GM23248 (cell line): ENCODE measurements at places on chromosomes 4 and X. TPM values are rescaled to one million over a fixed set of nuclear protein-coding genes. Genes with fewer than 3 reads are reported as not detected.

DNA sequence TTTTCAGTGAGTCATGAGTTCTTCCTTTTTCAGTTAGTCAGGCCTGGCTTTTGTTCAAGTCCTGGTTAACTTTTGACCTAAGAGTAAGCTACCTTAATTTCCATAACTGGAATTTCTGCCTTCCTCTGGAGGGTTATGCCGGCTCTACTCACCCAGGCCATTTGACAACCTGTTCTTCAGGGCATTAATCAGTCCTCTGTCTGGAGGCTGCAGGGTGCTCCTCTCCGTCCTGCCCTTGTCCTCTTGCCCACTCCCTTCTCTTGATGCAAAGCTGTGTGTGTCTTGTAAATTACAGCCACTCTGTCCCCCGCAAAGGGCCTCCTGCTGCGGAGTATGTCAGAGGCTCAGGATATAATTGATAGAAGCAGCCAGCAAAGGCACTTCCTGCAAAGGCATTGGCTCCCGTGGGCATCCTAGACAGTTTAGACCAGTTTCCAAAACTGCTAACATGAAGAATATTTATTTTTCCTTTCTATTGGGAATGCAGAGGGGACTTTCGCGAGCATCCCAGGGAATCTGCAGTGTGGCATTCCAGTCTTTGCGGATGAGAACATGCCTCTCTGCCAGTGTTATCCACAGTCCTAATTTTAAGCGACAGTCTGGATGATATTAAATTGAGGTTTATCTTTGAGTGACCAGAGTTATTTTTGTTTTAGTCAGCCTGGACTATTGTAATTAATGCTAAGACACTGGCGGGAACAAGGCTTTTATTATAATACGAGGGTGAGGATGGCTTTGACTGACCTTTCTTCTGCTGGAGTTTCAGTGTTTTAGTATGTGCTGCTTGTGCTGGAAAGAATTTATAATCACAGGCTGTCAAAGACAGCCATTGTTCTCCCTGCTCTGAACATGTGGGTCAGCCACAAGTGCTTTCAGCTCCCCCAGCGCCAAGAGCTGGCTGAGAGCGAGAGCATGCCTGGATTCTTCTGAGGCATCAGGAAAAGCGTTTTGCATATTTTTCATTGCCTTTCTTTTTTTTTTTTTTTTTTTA, 74.2 kb downstream of the LIMCH1 start:
- H3K27ac ChIP-seq, result no peak overlapping the region
- 0 out of 2 replicates have a peak, but pooled peaks cover 5% of the 10 kb centered on the region for H3K27me3 ChIP-seq
- DNase-seq, result peak; percentile 60
- peak overlapping the region; percentile 53 for H3K4me3 ChIP-seq
- H3K36me3 ChIP-seq, result no peaks in the 10 kb centered on the region
- H3K4me1 ChIP-seq, result peaks cover 22% of the 10 kb centered on the region

DNA sequence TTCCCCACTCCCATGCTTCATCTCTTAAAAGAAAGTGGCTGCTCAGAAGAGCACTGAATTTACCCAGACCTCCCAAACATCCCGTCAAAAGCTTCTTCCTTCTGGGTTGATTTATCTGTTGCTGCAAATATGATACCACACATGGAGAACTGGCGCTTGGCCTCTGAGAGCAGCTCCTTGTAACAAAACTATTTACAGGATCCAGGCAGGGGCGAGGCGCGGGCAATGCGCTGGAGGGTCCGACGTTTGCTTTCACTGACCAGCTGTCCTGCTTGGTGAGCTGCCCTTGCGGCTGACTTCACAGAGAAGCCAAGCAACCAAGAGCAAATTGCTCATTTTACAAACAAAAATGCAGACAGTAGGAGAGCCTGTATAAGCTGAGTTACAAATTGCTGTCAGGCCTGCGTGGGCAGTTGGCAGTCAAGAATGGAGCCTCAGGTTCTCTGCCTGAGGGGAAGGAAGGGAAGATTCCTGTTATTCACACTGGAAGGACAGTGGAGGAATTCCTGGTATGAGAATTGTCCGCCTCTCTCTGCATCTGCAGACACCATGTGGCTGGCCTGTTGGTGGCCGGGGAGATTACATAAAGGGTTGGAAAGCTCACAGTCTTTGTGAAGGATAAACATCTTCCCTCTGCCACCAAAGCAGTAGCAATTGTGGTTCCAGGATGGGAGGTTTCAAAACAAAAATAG, 192.2 kb upstream of the LEF1 start:
- H3K4me1 ChIP-seq, result peaks cover 15% of the 10 kb centered on the region
- H3K27me3 ChIP-seq, result peaks cover 71% of the 10 kb centered on the region
- DNase-seq, result peak; percentile 81
- 0 out of 2 replicates have a peak overlapping the region, but pooled peaks have one; percentile 10 for H3K27ac ChIP-seq

DNA sequence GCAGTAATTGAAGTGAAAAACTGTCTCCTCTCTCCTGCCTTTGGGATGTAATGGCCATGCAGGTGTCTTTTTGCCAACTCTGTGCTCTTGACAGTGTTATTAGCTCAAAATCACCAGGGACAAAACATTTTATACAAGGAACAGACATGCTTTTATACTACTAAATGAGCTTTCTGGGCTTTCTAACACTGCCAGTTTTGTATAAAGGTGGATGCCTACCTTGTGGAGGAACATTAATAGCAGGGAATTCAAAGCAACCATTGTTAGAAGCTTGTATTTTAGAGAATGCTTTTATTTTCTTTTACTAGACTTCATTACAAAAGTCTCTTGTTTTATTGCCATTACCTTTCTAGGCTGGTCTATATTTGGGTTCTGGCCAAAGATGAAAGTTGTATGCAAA, 54.7 kb upstream of the ARSJ start:
- no peaks in the 10 kb centered on the region for H3K4me1 ChIP-seq
- H3K27me3 ChIP-seq, result no peaks in the 10 kb centered on the region
- no peaks in the 10 kb centered on the region for H3K36me3 ChIP-seq
- DNase-seq, result no peak

DNA sequence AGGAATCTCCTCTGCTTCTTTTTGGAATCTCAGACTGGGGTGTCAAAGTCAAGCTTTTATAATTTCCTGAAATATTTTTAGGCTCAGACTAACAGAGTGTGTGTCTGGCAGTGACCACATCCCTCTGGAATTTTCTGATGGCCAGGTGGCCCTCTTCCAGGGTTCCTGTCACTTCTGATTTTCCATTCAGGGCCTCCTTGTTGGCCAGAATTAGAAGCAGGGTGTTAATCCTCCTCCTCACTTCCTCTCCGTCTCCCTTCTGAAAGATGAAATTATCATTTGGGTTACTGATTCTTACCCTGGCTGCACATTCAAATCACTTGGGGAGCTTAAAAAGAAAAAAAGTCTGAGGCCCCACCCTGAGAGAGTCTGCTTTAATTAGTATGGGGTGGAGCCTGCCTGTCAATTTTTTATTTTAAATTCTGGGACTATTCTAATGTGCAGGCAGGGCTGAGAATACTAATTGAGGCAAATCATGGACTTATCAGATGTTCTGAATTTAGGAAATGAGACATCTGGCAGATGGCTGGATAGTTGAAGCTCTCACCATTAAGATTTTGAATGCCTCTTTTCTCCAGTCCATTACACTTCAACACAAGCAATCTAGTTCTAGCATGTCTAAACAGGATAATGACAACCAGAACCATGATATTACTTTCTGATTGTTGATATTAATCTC, 43.2 kb downstream of the HAND2 start:
- H3K36me3 ChIP-seq, result no peaks in the 10 kb centered on the region
- no peak overlapping the region for H3K27ac ChIP-seq
- no peak overlapping the region for H3K4me3 ChIP-seq

GRCh38 chr4:46648088-46648744, 258.3 kb upstream of the GABRA2 start:
- H3K36me3 ChIP-seq, result no peaks in the 10 kb centered on the region
- peak; percentile 13 for DNase-seq
- H3K4me3 ChIP-seq, result no peak overlapping the region
- H3K4me1 ChIP-seq, result no peaks in the 10 kb centered on the region
- H3K27ac ChIP-seq, result no peak overlapping the region
- H3K27me3 ChIP-seq, result no peaks in the 10 kb centered on the region

DNA sequence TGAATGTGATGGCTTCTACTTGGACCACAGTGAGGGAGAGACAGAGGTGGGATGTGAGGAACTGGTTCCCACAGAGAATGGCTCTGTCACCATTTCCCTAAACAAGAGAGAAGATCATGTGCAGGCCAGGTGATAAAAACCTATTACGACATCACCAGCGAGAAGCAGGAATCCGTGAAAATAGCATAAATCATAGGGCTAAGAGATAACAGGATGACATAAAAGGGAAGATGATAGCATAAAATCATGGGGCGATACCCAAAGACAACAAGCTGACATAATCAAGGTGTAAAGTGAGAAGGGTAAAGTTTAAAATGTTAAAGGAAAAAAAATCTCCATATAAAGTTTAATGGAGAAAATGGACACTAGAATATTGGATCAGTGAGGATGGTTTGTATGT, 205.5 kb upstream of the SLIT2 start:
- no peak for DNase-seq
- H3K27me3 ChIP-seq, result no peaks in the 10 kb centered on the region
- H3K4me3 ChIP-seq, result no peak overlapping the region
- no peaks in the 10 kb centered on the region for H3K36me3 ChIP-seq

- peak; percentile 65 for DNase-seq
- H3K27ac ChIP-seq, result no peak overlapping the region
- no peaks in the 10 kb centered on the region for H3K27me3 ChIP-seq
- no peak overlapping the region for H3K4me3 ChIP-seq
- H3K4me1 ChIP-seq, result peaks cover 6% of the 10 kb centered on the region; the same call in 1 of the 2 replicates
Observed at GRCh38 chr4:109803924-109804571, 2.2 kb upstream of the CFI start.

GRCh38 chr4:159048166-159048886, 54.6 kb upstream of the RAPGEF2 start:
- no peaks in the 10 kb centered on the region for H3K36me3 ChIP-seq
- H3K4me1 ChIP-seq, result peaks cover 6% of the 10 kb centered on the region
- no peaks in the 10 kb centered on the region; the same call in none of the 2 replicates for H3K27me3 ChIP-seq
- peak; percentile 85 for DNase-seq
- no peak overlapping the region for H3K27ac ChIP-seq
- H3K4me3 ChIP-seq, result peak overlapping the region; percentile 72

GRCh38 chrX:57232658-57233360, 53.7 kb upstream of the FAAH2 start:
- H3K27ac ChIP-seq, result no peak overlapping the region
- H3K4me1 ChIP-seq, result no peaks in the 10 kb centered on the region
- no peaks in the 10 kb centered on the region for H3K36me3 ChIP-seq
- DNase-seq, result no peak
- no peaks in the 10 kb centered on the region for H3K27me3 ChIP-seq

- H3K4me3 ChIP-seq, result no peak overlapping the region
- no peak overlapping the region for H3K27ac ChIP-seq
- no peaks in the 10 kb centered on the region for H3K27me3 ChIP-seq
- peak; percentile 68 for DNase-seq
- H3K4me1 ChIP-seq, result peaks cover 12% of the 10 kb centered on the region
- no peaks in the 10 kb centered on the region for H3K36me3 ChIP-seq
Observed at GRCh38 chrX:133258481-133258880, 40.3 kb upstream of the TFDP3 start.

DNA sequence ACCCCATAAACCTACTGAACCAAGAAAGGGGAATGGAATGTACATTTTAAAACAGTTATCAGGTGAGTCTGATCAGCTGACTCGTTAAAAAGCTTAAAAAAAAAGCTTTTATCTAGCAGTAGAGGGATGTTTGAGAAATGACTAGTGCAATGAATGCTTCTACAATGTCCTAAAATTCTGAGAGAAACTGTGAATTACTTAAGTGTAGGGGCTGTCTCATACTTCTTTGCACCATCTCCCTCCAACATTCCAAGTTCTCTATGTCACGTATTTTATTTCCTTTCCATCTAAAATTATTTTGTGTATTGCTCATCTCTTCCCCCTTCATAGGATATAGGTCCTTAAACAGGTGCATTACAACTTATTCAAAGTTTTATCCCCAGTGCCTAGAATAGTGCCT, 11.9 kb upstream of the AREG start:
- H3K27me3 ChIP-seq, result no peaks in the 10 kb centered on the region
- DNase-seq, result peak; percentile 65
- H3K36me3 ChIP-seq, result no peaks in the 10 kb centered on the region
- no peak overlapping the region for H3K4me3 ChIP-seq
- H3K4me1 ChIP-seq, result peaks cover 4% of the 10 kb centered on the region; the same call in 1 of the 2 replicates

- H3K36me3 ChIP-seq, result no peaks in the 10 kb centered on the region
- H3K4me1 ChIP-seq, result peaks cover 25% of the 10 kb centered on the region
- no peaks in the 10 kb centered on the region for H3K27me3 ChIP-seq
- H3K4me3 ChIP-seq, result peak overlapping the region; percentile 57
- peak; percentile 80 for DNase-seq
- H3K27ac ChIP-seq, result peak overlapping the region; percentile 44
Observed at GRCh38 chr4:24226023-24226422, 336.2 kb upstream of the PPARGC1A start.

GRCh38 chr4:92304606-92305005, 840 bp downstream of the GRID2 start:
- no peaks in the 10 kb centered on the region for H3K4me1 ChIP-seq
- no peaks in the 10 kb centered on the region for H3K36me3 ChIP-seq
- no peak overlapping the region for H3K4me3 ChIP-seq
- H3K27ac ChIP-seq, result no peak overlapping the region
- DNase-seq, result no peak

- no peaks in the 10 kb centered on the region for H3K27me3 ChIP-seq
- no peak for DNase-seq
- H3K27ac ChIP-seq, result 0 out of 2 replicates have a peak overlapping the region, but pooled peaks have one; percentile 10
- no peak overlapping the region for H3K4me3 ChIP-seq
Observed at GRCh38 chr4:76972306-76972705, 22.8 kb downstream of the SEPTIN11 start.

GRCh38 chrX:15499976-15500375, 631 bp upstream of the BMX start:
- H3K27me3 ChIP-seq, result no peaks in the 10 kb centered on the region; the same call in 1 of the 2 replicates
- no peak overlapping the region for H3K27ac ChIP-seq
- no peaks in the 10 kb centered on the region for H3K4me1 ChIP-seq
- no peak for DNase-seq
- H3K36me3 ChIP-seq, result no peaks in the 10 kb centered on the region

- no peaks in the 10 kb centered on the region for H3K36me3 ChIP-seq
- no peaks in the 10 kb centered on the region for H3K27me3 ChIP-seq
- H3K4me3 ChIP-seq, result no peak overlapping the region
- peaks cover 4% of the 10 kb centered on the region; the same call in 1 of the 2 replicates for H3K4me1 ChIP-seq
Observed at GRCh38 chr4:1898681-1899080, 27.5 kb downstream of the NSD2 start.

- peak within 1 kb of the TSS; percentile 96 for H3K27ac ChIP-seq
- H3K36me3 ChIP-seq, result no peaks in the 10 kb centered on the region
- peak within 1 kb of the TSS; percentile 88 for H3K4me3 ChIP-seq
- DNase-seq, result peak; percentile 87
- H3K4me1 ChIP-seq, result peaks cover 24% of the 10 kb centered on the region
Observed at GRCh38 chr4:83010522-83011318, at the start of gene LIN54. LIN54 (minus strand) TSS chr4:83010823; CDS start chr4:82984844, 25,979 bp downstream.

GRCh38 chr4:36152735-36153134, 91.6 kb downstream of the ARAP2 start:
- H3K27me3 ChIP-seq, result no peaks in the 10 kb centered on the region
- H3K36me3 ChIP-seq, result no peaks in the 10 kb centered on the region
- no peaks in the 10 kb centered on the region for H3K4me1 ChIP-seq
- no peak overlapping the region for H3K27ac ChIP-seq
- no peak overlapping the region for H3K4me3 ChIP-seq
- DNase-seq, result no peak

- DNase-seq, result no peak
- H3K36me3 ChIP-seq, result no peaks in the 10 kb centered on the region
- no peaks in the 10 kb centered on the region for H3K27me3 ChIP-seq
- H3K4me3 ChIP-seq, result no peak overlapping the region
Observed at GRCh38 chr4:85905761-85906160, 430.8 kb downstream of the ARHGAP24 start.

Gene MAGEA8
- total RNA-seq, result not detected in 2 replicates

Gene C4orf50
- total RNA-seq, result not detected in 2 replicates

Gene PPARGC1A
- not detected in 2 replicates for total RNA-seq

Gene TCEAL6
- not detected in 2 replicates for total RNA-seq

Gene GLRB
- 11.3 and 12.3 TPM in 2 replicates for total RNA-seq

Gene SRPX2
- 36.5 and 36.7 TPM in 2 replicates for total RNA-seq

Gene DMRTC1
- not detected in 2 replicates for total RNA-seq

Gene RADX
- 1.3 and 2.1 TPM in 2 replicates for total RNA-seq

Gene XK
- not detected in 2 replicates for total RNA-seq

Gene DOCK11
- total RNA-seq, result 15.6 and 21.9 TPM in 2 replicates

Gene SSX2B
- not detected in 2 replicates for total RNA-seq
